Activated CD8-positive, alpha-beta T cell treated with anti-CD3 and anti-CD28 coated beads, Interleukin-2, amount 10 ng/mL, durations not matched to agents 7 days and 5 days (primary cell): ENCODE measurements at places on chromosomes 6 and 20. TPM values are rescaled to one million over a fixed set of nuclear protein-coding genes. Genes with fewer than 3 reads are reported as not detected.

ISM1 gene
- total RNA-seq: 2.9 TPM

- no peak for DNase-seq
Observed at GRCh38 chr20:63766695-63767426, 27.3 kb downstream of the SLC2A4RG start.

DNA sequence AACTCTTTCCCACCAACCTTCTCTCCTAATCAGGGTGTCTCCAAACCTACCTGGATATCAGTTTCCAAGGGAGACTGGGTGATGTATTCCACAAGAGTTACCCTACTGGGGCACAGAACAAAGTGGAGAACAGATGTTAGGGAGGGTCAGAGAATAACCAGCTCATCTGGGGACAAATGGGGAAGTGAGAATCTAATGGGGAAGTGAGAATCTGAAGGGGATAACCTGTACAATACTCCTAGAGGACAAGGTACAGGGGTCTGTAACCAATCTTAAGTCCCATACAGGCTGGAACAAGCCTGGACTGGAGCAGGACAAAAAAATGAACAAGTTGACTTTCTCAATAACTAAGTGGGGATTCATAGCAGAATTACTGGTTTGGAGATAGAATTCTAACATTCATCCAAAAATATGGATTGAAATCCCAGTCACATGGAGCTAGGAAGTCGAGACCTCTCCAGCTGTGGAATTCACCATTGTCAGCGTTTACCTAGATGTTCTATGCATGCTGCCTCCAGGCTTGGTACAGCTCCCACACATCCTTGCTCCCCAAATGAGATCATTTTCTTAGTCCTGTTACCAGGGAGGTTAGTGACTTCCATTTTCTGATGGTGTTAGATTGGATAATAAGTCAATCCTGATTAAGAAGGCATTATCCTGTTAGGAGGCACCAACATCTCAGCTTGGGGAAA, 214.8 kb upstream of the MOCS1 start:
- no peak for DNase-seq

DNA sequence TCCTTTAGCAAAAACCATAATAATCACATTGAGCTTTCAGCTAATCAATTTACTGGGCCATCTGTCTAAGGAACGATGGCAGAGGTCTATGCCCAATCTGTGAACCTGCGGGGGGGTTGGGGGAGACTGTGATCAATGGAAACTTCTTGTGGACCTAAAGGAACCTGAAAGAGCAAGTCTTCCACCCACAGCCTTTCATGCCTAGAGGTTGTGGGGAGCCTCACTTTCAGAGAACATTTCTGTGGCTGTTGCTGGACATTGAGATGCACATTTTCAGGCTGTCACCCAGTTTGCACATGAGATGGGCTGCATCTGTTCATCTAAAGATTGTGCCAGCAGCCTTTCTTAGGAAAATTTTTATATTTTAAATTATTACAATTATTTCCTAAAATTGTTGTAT, 310.0 kb upstream of the SPTLC3 start:
- DNase-seq: no peak

- no peak for DNase-seq
Observed at GRCh38 chr20:38939686-38940085, 13.5 kb downstream of the FAM83D start.
